ENCODE measurements at places on chromosomes 5 and 9.

DNA sequence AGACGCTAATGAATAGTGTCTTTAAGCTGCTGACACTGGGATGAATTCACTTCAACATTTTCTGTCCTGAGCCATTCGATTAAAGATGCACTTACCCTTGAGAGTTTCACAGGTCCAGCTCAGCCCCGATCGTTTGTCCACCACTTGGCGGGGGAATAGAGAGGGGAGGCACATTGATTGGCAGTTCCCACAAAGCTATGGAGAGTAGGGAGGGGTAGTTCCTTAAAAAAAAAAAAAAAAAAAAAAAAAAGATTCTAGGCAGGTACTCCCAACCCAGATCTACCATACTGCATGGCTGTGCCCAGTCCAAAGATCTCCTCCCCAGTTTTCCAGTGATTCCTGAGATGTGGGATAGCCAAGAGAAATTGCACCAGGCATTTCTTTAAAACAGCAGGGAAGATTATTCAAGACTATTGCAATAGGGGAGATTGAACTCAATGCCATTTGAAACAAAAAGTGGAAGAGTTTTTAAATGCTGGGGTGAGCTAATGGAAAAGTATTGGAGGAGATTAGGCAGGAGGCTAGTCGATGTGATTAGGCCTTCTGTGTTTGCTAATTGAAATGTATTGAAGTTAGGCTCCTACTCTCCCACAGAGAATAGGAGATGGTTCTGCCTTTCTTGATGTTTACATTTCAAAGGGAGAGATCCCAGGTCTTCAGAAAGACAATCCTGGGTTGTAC, 2217.4 kb upstream of the WWC1 start:
- no peak for DNase-seq

DNA sequence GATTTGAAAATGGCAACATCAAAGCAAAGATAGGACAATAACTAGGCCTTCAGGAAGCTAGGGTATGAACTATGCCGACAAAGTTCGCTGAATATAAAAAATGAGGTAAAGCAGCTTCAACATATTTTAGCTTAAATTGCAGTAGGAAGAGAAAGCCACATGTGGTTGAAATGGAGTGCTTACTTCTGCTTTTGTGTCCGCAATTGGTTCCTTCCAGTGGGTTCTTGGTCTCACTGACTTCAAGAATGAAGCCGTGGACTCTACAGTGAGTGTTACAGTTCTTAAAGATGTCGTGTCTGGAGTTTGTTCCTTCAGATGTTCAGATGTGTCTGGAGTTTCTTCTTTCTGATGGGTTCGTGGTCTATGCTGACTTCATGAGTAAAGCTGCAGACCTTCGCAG, 95.2 kb downstream of the APTX start:
- DNase-seq = no peak

DNA sequence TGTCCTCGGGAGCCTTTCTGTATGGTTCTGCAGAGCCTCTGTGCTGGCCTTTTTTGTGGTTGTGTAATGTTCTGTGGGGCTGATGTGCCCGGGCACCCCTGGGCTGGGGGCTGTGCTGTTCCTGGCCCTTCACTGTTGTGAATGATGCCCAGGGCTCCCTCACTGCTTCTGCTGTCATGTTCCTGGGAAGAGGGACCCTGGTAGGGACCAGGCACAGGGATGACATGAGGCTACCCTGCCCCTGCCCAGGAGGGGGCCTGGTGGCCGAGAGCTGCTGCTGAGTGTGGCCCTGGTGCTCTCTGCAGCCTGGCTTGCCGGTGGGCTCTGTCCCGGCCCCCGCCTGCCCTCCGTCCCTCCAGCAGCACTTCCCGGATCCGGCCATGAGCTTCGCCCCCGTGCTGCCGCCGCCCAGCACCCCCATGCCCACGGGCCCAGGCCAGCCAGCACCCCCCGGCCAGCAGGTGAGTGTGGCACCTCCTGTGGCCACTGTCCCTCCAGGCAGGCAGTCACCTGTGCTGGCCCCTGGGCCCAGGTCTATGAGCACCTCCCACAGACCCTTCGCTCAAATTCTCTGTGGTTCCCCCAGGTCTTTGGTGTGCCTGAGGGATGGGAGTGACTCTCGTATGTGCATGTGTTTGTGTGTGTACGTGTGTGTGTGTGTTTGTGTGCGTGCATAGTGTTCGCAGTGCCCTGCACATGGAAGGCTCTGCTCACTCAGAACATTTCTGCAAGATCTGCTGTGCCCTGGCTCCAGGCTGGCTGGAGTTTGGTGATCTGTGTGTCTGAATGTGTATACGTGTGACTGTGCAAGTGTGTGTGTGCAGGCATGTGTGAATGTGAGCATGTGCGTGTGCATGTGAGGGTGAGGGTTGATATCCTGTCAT, 72.3 kb downstream of the WNK2 start:
- no peak for DNase-seq

GRCh38 chr9:101398930-101399642, 435 bp downstream of the ZNF189 start:
- DNase-seq = no peak

- no peak for DNase-seq
Measured at GRCh38 chr5:10421896-10422691, 19.6 kb upstream of the ROPN1L start.

DNA sequence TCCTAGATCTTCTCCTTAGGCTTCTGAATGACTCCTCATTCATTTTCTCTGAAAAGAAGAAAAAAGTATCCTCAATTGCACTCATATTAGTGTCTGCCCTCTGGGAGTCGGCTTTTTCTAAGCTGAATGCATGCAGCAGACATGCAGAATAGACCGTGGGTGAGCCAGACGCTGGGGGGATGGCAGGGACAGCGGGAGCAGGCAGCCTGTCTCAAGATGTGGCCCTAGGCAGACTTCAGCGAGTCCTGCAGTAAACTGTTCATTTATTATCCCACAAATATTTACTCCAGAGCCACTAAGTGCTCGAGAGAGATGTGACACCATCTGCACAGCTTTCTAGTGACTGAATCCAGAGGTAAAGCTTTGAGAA, 164.9 kb upstream of the RAI14 start:
- DNase-seq = no peak

- DNase-seq = no peak
Measured at GRCh38 chr5:15959370-15960164, 220.0 kb downstream of the MARCHF11 start.

All from amniotic stem cell (primary cell).